ENCODE measurements at places on chromosomes 7 and 10. TPM values are rescaled to one million over a fixed set of nuclear protein-coding genes. Genes with fewer than 3 reads are reported as not detected.

TMEM254 gene
- 5.5 TPM for total RNA-seq

- DNase-seq = peak; percentile 9
Measured at GRCh38 chr10:88557658-88558057, 25.5 kb downstream of the RNLS start.

DNA sequence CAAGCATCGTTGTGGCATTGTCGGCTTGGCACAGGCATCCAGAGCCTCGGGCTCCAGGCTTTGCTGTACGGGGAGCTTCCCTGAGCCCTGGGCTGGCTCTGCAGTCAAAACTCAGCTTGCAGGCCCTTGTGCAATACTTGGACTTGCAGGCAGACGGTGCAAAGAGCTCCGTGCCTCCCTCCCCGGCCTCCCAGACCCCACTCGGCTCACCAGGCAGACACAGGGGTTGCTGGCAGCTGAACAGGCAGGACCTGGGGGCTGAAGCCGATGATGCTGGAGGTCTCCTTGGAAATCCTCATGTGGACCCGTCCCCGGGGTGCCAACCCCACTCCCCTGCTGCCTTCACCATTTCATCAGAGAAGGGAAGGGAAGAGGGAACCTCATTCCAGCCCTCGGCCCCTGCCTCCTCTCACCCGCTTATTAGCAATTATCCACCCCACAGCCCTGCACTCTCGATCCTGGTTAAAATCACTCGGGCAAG, 59.6 kb upstream of the GNA12 start:
- DNase-seq = no peak

DNA sequence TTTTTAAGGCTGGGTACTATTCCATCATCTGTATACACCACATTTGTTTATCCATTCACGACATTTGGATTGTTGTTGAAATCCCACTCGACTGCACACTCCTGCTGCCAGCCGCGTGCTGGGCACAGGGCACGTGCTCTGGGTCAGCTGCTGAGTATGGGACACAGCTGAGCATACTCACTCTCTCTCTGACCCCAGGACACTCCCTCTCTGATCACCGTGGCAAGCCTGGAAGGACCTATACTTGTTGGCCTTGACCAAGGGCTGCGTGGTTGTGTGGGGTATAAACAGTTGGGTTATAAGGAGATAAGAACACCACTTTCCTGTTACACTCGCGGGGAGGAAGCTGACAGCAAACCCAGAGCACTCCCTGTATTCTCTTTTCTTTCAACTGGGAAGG, 153.0 kb upstream of the RHEB start:
- no peak for DNase-seq

GRCh38 chr10:103789771-103790201, 65.6 kb downstream of the SH3PXD2A start:
- DNase-seq = no peak

PKD2L1 gene
- not detected for total RNA-seq

DNA sequence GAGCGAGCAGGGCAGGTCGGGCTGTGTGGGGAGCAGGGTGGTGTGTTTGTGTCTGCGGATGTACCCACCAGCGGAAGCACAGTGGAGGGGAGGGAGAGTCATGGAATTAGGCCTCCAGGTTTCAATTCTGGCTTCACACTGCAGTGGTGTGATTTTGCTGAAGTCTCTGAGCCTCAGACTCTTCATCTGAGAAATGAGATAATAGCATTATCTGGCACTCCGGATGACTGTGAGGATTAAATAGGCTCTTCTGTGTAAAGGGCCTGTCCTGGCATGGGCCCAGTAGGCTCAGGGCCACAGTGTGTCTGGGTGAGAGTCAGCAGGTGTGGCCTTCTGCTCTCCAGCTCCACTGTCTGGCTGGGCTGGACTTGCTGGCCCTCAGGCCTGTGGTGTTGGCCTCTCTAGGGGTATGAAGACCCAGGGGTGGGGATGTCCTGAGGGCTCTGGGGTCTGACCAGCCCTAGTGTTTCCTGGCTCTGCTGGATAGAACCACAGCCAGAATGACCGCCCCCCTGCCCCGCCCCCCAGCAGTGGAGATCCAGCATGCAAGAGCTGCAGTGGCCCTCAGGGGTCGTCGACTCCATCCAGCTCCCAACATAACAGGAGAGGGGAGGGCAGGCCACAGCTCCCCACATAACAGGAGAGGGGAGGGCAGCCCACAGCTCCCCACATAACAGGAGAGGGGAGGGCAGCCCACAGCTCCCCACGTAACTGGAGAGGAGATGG, 178.6 kb downstream of the RPS24 start:
- DNase-seq = no peak
